Right atrium auricular region (tissue), 2 donors: ENCODE measurements at places on chromosomes 7 and 10. TPM values are rescaled to one million over a fixed set of nuclear protein-coding genes. Genes with fewer than 3 reads are reported as not detected.
A peak's percentile ranks its signal among the peaks of the same experiment; 100 is the strongest.

DNA sequence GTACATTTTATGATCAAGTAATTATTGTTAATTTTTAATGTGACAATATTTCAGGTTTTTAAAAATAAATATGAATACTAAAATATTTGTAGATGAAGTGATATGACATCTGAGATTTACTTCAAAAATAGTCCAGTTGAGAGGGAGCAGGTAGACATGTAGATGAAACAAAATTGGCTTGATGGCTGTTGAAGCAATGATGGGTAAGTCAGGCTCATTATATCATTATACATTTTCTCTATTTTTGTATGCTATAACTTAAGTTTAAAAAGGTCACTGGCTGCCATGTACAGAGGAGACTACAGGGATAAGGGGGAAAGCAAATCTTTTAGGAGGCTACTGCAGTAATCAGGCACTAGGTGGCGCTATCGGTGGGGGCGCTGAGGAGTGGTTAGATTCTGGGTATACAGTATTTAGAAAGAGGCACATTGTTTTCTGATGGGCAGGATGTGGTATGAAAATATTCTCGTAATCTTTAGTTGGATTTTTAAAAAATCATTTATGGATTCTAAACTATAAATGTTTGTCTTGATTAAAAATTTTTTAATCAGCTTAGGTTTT, 189.8 kb upstream of the IMMP2L start:
- no peak overlapping the region for H3K27ac ChIP-seq
- H3K27me3 ChIP-seq: no peaks in the 10 kb centered on the region
- H3K4me3 ChIP-seq: no peak overlapping the region
- peaks cover 3% of the 10 kb centered on the region for H3K36me3 ChIP-seq
- H3K4me1 ChIP-seq: no peaks in the 10 kb centered on the region

DNA sequence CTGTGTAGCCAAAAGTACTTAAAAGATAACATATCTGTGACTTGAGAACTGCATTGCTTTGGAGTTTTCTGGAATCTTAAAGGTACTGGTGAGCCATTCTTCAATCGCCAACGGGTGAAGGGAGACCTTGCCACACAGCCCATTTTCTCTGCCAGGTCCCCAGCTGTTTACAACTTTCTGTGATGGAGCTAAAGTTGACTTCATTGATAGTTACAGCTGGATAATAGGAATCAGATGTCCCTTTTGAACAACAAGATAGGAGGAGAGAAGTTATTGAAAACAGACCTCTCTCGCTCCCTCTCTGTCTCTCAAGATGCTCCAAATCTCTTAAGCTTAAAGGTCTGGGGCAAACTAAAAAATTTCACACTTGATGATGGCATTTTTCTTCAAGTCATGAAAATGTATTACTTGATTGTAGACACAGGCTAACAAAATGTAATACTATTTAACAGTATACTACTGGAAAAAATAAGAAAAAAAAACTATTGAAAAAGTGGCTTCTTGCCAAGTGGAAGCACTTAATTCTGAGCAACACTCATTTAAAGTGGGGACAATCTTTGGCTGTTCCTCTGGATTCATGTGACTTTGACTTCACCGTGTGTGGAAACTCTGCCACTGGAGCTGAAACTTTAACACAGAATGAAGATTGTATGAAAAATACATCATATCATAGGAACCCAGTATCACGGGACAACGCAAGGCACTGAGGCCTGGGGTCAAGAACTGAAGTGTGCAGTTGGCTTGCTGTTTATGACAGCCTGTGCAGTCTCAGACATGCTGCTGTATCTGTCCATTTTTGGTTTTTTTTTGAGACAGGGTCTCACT, 78.4 kb upstream of the AFAP1L2 start:
- H3K4me3 ChIP-seq: no peak overlapping the region
- peaks cover 76% of the 10 kb centered on the region for H3K4me1 ChIP-seq
- DNase-seq: no peak
- H3K36me3 ChIP-seq: peaks cover 43% of the 10 kb centered on the region
- no peaks in the 10 kb centered on the region for H3K27me3 ChIP-seq
- peak overlapping the region; percentile 82 for H3K27ac ChIP-seq

EGR2 gene
- 2.1 TPM for total RNA-seq

DNA sequence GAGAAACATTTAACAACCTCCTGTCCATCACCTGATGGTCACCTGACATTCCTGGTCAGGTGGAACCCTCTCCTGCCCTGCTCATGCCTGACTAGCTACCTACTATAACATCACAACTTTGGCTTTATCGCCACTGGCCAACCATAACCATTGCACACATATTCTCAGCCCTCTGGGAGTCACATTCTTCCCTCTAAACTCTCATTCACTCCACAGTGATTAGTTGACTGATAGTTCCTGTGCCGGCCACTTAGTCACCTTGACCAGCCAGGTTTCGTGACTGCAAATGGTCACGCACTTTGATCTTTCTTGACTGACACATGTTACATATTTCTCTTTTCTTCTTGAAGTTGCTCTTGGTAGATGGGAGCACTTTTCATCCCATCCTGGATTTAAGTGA, 50.1 kb downstream of the GNAI1 start:
- H3K36me3 ChIP-seq: no peaks in the 10 kb centered on the region
- H3K27ac ChIP-seq: no peak overlapping the region
- no peak overlapping the region for H3K4me3 ChIP-seq
- no peaks in the 10 kb centered on the region for H3K27me3 ChIP-seq
- no peak for DNase-seq

FBXO24 gene
- not detected for total RNA-seq

- H3K36me3 ChIP-seq: no peaks in the 10 kb centered on the region
- H3K4me1 ChIP-seq: no peaks in the 10 kb centered on the region
- H3K27me3 ChIP-seq: no peaks in the 10 kb centered on the region
These were observed 251.6 kb downstream of the USP6NL start for GRCh38 chr10:11359869-11360268.

PNPLA8 gene
- total RNA-seq: 25.9 TPM

SCART1 gene
- 0.22 TPM for total RNA-seq

DDIT4 gene
- total RNA-seq: 100 TPM

DNA sequence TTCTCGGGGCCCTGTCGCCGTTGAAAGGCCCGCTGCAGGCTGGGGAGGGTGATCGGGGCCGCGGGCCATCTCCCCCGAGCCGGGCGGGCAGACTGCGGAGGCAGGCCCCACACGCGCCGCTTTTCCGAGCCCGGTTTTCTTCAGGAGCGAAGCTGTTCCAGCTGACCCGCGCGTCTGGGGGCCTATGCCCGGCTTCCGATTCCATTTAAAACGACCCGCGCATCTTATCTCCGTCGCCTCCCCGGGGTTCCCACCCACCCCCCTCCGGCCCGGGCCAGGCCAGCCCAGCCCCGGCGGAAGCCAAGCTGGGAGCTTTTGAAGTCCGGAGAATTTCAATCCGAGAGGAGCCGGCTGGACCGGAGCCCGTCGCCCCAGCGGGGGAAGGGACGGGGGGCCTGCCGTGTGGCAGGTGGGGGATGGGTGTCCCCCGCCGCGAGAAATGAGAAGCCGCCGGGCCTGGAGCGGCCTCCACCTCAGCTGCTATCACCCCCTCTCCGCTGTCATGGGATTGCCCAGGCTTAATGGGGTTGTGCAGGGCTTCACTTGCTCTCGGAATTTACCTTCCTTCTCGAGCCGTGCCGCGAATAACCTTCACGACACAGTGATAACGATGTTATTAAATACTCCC, 3.1 kb upstream of the EVX1 start:
- H3K27ac ChIP-seq: no peak overlapping the region
- peaks cover 44% of the 10 kb centered on the region for H3K4me1 ChIP-seq
- H3K4me3 ChIP-seq: peak overlapping the region; percentile 33
- DNase-seq: no peak

ZPBP gene
- not detected for total RNA-seq

GRCh38 chr10:777913-778479, 88.5 kb upstream of the DIP2C start:
- H3K4me1 ChIP-seq: no peaks in the 10 kb centered on the region
- no peak overlapping the region for H3K27ac ChIP-seq
- H3K27me3 ChIP-seq: no peaks in the 10 kb centered on the region
- no peaks in the 10 kb centered on the region for H3K36me3 ChIP-seq
- DNase-seq: no peak

DNA sequence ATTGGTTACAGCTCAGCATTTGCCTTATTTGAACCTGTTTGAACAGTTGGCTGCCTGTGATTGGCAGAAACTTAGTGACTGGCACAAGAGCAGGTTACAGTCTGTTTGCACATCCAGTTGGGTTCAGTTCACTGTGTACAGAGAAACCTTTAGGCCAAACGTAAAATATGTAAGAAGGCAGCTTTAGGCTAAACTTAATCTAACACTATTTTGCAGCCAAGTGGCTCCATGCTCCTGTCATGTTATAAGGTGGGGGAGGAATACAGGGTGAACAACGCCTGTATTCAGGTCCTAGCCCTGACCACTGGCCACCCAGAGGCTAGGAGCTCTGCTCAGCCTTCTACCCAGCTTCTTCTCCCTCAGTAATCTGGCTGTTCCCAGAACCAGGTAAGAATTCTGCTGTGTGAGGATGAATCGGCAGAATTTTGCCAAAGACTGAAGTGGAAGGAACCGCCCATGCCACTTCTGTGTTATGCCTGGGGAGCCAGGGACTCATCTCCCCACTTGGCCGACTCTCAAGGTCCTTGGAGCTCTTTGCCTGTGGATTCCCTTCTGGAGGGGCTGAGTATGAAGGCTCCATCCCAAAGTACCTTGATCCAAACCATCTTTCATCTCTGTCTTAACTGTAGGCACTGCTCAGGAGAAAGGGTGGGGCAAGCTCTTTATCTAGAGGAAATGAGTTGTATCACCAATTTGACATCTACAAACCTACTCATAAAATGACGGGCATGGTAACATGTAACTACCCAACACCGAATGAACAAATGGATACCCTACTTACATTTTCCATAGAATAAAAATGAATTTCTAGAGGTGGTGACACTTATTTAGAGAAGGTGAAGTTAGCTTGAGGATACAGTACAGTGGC, 164.4 kb upstream of the NAMPT start:
- no peak overlapping the region for H3K27ac ChIP-seq
- no peaks in the 10 kb centered on the region for H3K27me3 ChIP-seq
- no peak overlapping the region for H3K4me3 ChIP-seq
- no peaks in the 10 kb centered on the region for H3K36me3 ChIP-seq

- no peak for DNase-seq
- peak overlapping the region; percentile 100 for H3K27ac ChIP-seq
- no peaks in the 10 kb centered on the region for H3K36me3 ChIP-seq
- peak overlapping the region; percentile 99 for H3K4me3 ChIP-seq
- no peaks in the 10 kb centered on the region for H3K4me1 ChIP-seq
These were observed 1.8 kb downstream of the SEPTIN7 start for GRCh38 chr7:35802649-35803048.

ANKRD26 gene
- total RNA-seq: 11.0 TPM

PPP1R17 gene
- total RNA-seq: not detected

GRCh38 chr10:7159517-7159916, 251.3 kb downstream of the SFMBT2 start:
- DNase-seq: no peak
- no peak overlapping the region for H3K27ac ChIP-seq
- H3K27me3 ChIP-seq: no peaks in the 10 kb centered on the region

DNA sequence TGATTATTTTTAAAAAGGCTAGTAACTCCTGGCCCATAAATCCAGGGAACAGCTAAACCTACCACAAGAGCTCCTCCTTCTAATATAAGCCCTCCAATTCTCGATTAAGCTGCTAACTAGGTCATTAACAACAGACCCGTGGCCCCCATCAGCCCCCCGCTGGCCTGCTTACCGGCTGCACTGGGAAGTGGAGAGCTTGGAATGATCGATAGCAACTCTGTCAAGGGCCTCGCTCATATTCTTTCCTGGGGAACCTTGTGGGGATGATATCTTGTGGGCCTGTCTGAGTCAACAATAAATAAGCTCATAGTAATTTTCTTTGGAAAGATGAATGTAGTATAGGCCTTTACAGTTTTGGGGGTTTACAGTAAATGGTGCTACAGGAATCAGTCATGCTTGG, 353.5 kb downstream of the TCERG1L start:
- H3K4me3 ChIP-seq: no peak overlapping the region
- H3K4me1 ChIP-seq: no peaks in the 10 kb centered on the region
- DNase-seq: no peak
- H3K36me3 ChIP-seq: no peaks in the 10 kb centered on the region
- H3K27ac ChIP-seq: no peak overlapping the region
- H3K27me3 ChIP-seq: no peaks in the 10 kb centered on the region

DNA sequence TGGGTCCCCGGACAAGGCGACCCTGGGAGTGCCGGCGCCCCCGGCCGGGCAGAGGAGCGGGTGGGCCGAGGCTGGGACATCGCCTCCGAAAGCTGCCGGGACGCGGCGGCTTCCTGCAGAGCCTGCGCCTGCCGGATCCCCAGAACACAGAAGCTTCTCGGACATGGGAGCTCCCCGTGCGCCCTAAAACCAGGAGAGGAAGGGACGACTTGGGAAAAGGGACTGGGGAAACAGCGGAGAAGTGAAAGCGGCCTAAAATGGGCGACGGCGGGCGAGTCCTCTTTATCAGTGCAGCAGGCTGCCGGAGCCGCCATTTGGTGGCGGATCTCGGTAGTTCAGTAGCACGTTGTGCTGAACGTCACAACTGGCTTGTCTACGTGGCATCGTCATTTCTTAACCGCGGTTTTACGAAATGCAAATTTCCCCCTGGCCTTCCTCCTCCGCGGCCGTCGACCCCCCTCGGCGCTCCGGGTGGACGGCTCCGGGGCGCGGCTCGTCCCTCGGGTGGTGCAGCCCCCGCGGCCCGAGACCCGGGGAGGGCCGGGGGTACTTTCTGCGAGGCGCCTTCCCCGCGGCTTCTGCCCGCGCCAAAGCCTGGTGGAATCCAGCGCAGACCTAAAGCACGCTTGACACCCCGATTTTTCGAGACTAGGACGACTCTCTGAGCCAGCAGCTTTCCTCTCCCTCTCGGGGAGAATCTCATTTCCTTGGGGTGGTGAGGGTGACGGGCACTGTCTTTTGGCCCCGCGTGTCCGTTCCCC, 9.9 kb upstream of the SPAG6 start:
- no peak overlapping the region for H3K27ac ChIP-seq
- peaks cover 39% of the 10 kb centered on the region for H3K4me1 ChIP-seq
- H3K27me3 ChIP-seq: peaks cover 52% of the 10 kb centered on the region

- no peak overlapping the region for H3K4me3 ChIP-seq
- peak; percentile 38 for DNase-seq
- H3K4me1 ChIP-seq: no peaks in the 10 kb centered on the region
- no peak overlapping the region for H3K27ac ChIP-seq
These were observed 176.2 kb downstream of the WDR37 start for GRCh38 chr10:1232164-1232911.

LEP gene
- total RNA-seq: 0.22 TPM

- peak within 1 kb of the TSS; percentile 63 for H3K4me3 ChIP-seq
- H3K4me1 ChIP-seq: peaks cover 3% of the 10 kb centered on the region
- H3K36me3 ChIP-seq: no peaks in the 10 kb centered on the region
- H3K27me3 ChIP-seq: no peaks in the 10 kb centered on the region
These were observed at the start of gene ITGB8 for GRCh38 chr7:20330239-20330927. Gene ITGB8 (plus strand): TSS chr7:20330900. CDS start chr7:20331807, 907 bp downstream.

DNA sequence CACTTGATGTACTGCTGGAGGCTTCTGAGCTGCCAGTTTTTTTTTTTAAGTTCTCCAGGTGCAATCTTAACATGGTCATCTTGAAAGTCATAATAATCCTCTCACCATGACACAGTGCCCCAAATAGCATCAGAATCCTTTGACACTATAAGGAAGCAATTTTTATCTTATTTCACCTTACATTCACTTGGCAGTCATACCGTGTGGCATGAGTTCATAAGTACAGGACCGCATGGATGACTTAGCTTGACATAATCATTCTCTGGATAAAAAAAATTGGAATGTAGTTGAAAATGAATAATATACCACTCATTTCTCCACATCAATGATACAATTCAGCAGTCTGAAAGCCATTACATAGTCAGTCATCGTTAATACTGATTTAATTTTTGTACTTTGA, 25.6 kb upstream of the TMEM196 start:
- H3K36me3 ChIP-seq: no peaks in the 10 kb centered on the region
- no peak overlapping the region for H3K27ac ChIP-seq
- DNase-seq: no peak
- no peak overlapping the region for H3K4me3 ChIP-seq
- H3K4me1 ChIP-seq: no peaks in the 10 kb centered on the region
- H3K27me3 ChIP-seq: no peaks in the 10 kb centered on the region

VPS37D gene
- 1.6 TPM for total RNA-seq

COG5 gene
- 28.0 TPM for total RNA-seq

RSPH10B2 gene
- not detected for total RNA-seq
